ENCODE measurements at places on chromosomes 2 and 18.

DNA sequence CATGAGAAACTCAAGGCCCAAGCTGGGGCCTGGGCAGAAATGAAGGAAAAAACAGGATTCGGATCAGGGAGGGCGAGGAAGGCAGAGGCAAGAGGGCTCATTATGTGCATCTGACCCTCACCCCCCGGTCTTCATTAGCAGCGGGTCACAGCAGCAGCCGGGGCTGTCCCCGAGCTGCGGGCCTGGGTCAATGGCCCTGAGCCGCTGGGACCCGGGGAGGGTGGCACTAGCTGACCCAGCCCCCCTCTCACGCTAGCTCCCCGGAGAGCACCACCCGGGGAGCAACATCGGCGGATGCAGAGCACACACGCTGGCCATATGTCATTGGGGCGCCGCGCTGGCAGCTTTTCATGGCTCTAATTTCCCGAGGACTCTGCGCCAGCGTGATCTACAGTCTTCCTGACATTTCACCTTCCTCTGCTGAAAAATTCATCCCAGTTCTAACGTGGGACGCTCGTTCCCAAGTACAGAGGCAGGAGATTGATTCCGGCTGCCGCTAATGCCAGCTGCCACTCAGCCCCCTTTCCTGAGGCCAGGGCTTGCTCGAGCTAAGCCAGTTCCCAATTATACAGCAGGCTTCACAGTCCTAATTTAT is 63.7 kb downstream of the EIPR1 start:
- H3K27ac ChIP-seq, result no peak overlapping the region
- peaks cover 6% of the 10 kb centered on the region for H3K4me1 ChIP-seq
- no peaks in the 10 kb centered on the region for H3K27me3 ChIP-seq
- peaks cover 39% of the 10 kb centered on the region for H3K36me3 ChIP-seq
- DNase-seq, result no peak

- H3K4me3 ChIP-seq, result no peak overlapping the region
- no peak overlapping the region for H3K27ac ChIP-seq
- no peak for DNase-seq
- no peaks in the 10 kb centered on the region for H3K4me1 ChIP-seq
- H3K27me3 ChIP-seq, result no peaks in the 10 kb centered on the region
Measured at GRCh38 chr2:121018136-121019061, 266.6 kb downstream of the TFCP2L1 start.

- peaks cover 6% of the 10 kb centered on the region for H3K27me3 ChIP-seq
- no peaks in the 10 kb centered on the region for H3K36me3 ChIP-seq
- no peak overlapping the region for H3K27ac ChIP-seq
- no peaks in the 10 kb centered on the region for H3K4me1 ChIP-seq
- DNase-seq, result no peak
Measured at GRCh38 chr2:191791953-191792560, 54.8 kb downstream of the CAVIN2 start.

DNA sequence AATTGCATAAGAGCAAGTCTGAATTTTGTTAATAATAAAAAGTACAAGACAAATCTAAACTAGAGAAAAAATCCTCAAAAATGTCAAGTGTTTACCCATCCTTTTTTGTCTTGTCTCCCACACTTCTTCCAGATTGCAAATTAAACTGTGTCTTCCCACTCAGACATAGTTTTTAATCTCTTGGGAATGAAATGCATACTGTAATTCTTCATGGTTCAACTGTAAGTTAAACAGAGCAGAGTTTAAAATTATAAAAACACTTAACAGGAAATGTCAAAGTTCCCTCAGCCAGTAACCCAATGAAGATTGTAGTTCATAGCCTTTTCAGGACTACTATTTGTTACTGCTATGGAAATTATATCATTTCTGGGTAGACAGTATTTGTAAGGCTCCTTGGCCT is 171.8 kb downstream of the UBE2E3 start:
- peaks cover 9% of the 10 kb centered on the region for H3K4me1 ChIP-seq
- no peaks in the 10 kb centered on the region for H3K27me3 ChIP-seq
- H3K27ac ChIP-seq, result no peak overlapping the region
- H3K36me3 ChIP-seq, result peaks cover 3% of the 10 kb centered on the region

- H3K36me3 ChIP-seq, result no peaks in the 10 kb centered on the region
- peaks cover 4% of the 10 kb centered on the region for H3K4me1 ChIP-seq
- DNase-seq, result no peak
- no peak overlapping the region for H3K4me3 ChIP-seq
- H3K27me3 ChIP-seq, result peaks cover 7% of the 10 kb centered on the region
- H3K27ac ChIP-seq, result no peak overlapping the region
Measured at GRCh38 chr2:37180006-37180639, 8.3 kb downstream of the SULT6B1 start.

Measured in stimulated activated naive B cell treated with anti-CD40 and anti-IgM and Interleukin-4, amounts not matched to agents 10 μg/mL and 1 μg/mL and 100 μg/mL, for 72 hours (primary cell).